Stimulated activated CD8-positive, alpha-beta memory T cell treated with anti-CD3 and anti-CD28 coated beads, Interleukin-4, amount 100 ng/mL, for 4 hours (primary cell): ENCODE measurements at places on chromosomes 16 and 17.

DNA sequence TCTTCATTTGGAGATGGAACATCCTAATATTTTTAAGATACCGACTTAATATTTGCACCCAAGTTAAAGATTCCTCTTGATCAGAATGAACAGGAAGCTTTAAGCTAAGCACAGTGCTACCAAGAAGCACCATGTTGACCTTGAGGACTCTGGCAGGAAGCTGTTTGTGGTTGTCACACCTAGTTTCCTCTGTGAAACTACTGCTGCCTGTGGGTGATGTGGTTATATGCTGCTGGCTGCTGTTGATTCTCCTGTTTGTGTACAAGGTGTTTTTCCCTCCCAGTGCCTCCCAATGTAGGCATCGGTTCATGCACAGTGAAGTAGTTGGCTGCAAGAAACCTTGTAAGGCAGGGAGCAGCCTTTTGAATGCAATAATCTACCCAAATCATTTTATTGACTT lies 23.4 kb downstream of the RBL2 start:
- DNase-seq: peak; percentile 41

- no peak for DNase-seq
These were observed 560 bp downstream of the TELO2 start for GRCh38 chr16:1493746-1494094.

GRCh38 chr16:87392821-87393679 lies 914 bp downstream of the MAP1LC3B start:
- peak; percentile 18 for DNase-seq

DNA sequence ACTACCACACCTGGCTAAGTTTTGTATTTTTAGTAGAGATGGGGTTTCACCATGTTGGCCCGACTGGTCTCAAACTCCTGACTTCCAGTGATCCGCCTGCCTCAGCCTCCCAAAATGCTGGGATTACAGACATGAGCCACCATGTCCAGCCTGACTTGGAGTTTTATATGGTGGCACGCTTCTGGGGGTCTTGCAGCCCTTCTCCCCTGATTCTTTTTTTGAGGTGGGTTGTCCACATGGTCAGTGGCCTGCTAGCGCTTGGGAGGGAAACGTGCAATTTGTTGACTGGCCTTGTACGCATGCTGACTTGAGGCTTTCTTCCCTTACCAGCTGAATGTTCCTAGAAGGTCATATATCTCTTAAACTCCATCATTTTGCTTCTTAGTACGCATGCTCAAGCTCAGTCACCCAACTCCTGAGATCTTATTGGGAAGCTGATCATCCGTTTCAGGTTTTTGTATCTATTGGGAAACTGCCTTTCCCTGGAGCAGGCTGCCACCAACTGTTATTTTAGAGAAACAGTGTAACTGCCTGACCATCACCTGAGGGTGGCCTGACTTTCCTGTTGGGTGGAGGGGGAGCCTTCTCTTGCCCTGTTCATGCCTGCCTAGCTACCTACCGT lies 13.7 kb upstream of the LDHD start:
- no peak for DNase-seq

- no peak for DNase-seq
These were observed 1.1 kb downstream of the MC1R start for GRCh38 chr16:89919535-89920406.

GRCh38 chr16:52389045-52389444 lies 157.9 kb downstream of the TOX3 start:
- no peak for DNase-seq

DNA sequence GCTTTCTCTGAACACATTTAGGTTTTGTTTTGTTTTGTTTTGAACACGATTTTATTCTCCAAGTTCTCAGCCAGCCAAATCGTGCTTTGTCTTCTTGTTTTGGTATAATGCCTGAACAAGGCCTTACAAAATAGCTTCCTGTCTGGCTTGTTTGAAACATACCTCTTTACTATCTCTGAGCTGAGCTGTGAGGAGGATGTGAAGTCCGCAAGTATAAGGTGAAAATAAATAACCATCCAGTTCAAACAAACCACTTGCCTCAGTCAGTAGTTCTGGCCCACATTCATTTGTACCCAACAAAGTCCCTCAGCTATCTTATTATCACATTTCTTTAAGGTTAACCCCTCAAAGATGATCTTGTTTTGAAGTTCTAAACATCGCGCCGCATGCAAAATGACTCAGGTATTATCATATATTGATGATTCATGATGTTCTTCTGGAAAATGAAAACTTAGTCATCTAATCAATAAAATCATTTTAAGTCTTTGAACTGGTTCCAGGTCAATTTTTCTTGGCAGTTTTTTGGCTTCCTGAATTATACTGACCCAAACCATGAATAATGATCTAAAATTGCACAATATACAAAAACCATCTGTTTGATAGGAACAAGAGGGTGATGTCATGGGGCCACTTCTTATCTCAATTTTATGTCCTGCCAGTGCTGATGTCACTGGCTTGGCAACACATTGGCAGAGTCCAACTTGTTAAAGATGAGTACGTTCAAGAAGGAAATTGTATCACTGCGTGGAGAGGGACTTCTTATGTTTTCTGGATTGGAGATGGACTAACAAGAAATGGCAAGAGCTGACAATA lies 694.3 kb downstream of the KCNJ2 start:
- DNase-seq: no peak

DNA sequence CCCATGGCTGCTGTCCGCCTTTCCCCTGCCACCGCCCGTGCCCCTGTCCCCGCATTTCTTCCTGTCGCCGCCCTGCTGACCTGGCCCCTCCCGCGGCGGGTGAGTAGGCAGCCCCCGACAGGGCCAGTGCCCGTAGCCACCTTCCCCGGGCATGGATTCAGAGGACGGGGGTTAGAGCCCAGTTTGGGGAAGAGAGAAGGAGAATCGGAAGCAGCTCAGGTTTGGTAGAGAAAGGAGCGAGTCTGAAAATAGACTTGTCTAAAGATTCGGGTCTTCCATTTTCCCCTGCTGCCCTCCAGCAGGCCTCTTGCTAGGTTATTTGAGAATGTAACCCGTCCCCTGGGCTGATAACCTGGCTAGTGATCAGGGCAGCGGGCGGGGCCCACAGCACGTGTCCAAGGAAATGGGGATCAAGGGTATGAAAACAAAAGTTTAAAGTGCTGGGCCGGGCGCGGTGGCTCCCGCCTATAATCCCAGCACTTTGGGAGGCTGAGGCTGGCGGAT lies 7.9 kb upstream of the CLDN9 start:
- DNase-seq: no peak

DNA sequence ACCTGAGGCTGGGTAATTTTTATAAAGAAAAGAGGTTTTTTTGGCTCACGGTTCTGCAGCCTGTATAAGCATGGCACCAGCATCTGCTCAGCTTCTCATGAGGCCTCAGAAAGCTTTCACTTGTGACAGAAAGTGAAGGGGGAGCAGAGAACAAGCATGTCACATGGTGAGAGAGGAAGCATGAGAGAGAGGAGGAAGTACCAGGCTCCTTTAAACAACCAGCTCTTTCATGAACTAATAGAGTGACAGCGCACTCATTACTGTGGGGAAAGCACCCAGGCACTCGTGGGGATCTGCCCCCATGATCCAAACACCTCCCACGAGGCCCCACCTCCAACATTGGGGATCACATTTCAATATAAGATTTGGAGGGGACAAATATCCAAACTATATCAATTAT lies 86.8 kb downstream of the USP32 start:
- no peak for DNase-seq

DNA sequence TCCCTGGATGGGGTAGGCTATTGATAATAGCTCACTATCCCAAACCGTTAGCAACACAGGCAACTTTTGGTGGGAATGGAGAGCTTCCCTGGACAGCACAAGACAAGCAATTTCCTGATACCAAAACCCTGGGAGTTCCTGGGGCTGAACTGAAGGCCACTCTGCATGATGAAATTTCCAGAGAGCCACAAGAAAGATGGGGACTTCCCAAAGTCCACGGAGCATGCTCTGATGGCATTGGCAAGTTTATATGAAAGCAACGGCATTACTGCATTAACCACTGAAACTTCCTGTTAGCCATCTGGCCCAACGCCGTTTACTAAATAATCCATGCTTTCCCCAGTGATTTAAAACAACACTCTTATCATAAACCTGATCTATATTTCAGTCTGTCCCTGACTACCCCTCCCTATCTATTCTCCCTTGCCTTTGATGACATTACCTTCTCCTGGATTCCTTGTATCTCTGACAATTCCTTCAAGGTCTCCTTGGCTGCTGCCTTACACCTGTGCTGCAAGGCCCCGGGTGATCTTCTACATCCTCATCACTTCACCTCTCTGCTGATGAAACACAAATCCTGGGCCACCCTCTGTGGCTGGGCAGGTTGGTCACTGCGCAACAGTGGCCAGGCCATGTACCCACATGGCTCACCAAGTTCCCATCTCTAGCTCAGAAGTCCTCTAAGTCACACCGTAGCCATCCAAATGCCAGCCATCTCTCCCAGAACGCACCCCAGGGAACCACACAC lies 108.5 kb upstream of the RCVRN start:
- no peak for DNase-seq

DNA sequence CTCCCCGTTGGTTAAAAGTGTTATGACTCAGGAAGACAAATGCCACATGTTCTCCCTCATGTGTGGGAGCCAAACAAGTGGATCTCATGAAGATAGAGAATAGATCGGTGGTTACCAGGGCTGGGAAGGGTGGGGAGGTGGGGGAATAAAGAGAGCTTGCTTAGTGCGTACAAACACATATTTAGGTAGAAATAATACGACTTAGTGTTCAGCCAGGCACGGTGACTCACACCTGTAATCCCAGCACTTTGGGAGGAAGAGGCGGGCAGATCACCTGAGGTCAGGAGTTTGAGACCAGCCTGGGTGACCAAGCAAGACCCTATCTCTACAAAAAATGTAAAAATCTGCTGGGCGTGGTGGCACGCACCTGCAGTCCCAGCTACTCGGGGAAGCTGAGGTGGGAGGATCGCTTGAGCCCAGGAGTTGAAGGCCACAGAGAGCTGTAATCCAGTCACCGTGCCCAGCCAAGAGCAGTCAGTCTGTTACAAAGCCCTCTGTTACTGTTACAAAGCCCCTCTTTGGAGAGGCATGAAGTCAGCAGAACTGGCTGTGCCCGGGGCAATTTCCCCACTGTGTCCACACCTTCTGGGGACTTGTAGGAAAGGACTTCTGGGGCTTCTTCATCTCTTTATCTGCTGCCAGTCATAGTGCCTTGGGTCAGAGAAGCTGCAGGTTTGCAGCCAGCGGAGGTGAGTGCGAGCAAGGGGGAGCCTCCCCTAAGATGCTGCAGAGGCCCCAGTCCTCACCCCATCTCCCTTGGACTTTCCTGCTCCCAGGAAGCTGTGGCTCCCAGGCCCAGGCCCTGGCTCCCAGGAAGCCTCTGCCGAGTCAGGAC lies 4.3 kb upstream of the ALDH3A1 start:
- no peak for DNase-seq

- DNase-seq: no peak
These were observed 30.4 kb downstream of the RAI1 start for GRCh38 chr17:17711641-17712162.

DNA sequence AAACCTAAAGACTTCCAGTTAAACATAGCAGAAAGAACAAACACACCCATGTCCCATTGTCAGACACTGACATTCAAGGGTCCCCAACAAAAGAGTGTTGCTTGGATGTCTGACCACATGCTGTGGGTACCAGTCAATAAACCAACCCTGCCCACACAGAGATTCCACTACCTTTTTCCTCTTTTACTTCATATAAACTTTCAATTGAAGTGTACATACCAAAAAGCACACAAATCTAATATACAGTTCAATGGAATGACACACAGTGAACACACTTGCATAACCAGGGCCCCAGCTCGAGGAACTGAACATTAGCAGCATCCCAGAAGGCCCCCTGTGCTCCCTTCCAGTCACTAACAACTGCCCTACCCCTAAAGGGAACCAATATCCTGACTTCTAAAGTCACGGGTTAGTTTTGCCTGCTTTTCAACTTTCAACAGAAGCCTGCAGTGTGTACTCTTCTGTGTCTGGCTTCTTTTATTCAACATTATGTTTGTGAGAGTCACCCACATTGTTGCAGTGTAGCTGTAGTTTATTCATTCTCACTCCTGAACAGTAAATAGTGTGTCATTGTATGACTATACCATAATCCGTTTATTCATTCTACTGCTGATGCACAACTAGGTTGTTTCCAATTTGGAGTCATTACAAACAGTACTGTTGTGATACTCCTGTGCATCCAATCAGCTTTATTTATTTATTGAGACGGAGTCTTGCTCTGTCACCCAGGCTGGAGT lies 18.0 kb downstream of the CFDP1 start:
- no peak for DNase-seq

- no peak for DNase-seq
These were observed 113.4 kb upstream of the CDH8 start for GRCh38 chr16:62149631-62150030.

DNA sequence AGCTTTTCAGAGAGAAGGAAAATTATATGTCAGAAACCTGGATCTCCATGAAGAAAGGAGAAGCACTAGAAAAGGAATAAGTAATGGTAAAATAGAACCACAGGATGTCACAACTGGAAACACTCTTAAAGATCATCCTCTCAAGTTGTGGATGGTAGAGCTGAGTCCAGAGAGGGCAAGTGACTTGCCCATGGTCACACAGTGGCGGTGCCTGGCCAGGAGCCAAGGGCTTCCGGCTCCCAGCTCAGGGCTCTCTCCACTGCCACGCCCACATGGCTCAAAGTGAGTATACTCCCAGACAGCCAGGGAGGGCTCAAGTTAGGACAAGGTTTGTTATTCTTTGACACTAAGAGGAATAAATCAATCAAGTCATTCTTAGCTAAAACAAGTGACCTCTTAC lies 159.8 kb downstream of the COPRS start:
- no peak for DNase-seq
